ENCODE measurements at places on chromosomes 11 and 22.

GRCh38 chr11:22512457-22512856 lies 113.2 kb downstream of the FANCF start:
- no peak for DNase-seq

DNA sequence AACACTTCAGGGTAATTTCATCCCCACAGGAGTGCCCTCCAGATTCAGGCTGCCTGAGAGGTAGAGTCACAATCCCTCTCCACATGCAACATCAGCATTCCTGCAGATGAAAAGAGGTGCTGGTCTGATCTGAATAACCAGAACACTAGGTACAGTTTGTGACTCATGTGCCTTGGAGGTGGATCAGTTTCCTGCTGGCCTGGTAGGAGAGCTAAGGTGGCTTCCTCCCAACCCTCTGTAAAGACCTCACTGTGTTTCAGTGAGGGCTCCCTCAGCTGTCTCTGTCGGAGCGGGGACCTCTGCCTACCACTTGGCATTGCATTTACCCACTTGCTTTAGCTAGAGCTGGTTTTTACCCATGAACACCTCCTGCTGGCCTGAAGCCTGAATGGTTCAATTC lies 7.6 kb downstream of the OR9G1 start:
- DNase-seq, result no peak

- DNase-seq, result no peak
These were observed 41.1 kb downstream of the OSBP start for GRCh38 chr11:59574467-59574866.

DNA sequence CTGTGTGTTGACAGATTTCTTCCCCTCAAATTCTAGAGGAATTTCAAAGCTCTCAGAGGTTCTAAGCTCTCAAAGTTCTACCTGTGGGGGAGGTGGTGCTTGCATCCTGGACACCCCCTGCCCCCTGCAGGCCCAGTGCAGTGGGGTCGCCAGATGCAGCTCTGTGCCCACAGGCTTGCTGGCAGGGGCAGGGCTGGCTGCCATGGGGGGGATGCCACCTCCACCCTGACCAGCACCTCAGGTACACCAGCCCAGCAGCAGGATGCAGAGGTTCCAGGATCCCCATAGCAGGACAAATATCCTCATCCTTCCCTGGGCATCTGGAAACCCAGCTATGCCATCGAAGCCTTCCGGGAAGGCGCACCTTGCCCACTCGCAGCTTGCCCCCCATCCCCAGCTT lies 91.1 kb downstream of the BRD1 start:
- DNase-seq, result no peak

DNA sequence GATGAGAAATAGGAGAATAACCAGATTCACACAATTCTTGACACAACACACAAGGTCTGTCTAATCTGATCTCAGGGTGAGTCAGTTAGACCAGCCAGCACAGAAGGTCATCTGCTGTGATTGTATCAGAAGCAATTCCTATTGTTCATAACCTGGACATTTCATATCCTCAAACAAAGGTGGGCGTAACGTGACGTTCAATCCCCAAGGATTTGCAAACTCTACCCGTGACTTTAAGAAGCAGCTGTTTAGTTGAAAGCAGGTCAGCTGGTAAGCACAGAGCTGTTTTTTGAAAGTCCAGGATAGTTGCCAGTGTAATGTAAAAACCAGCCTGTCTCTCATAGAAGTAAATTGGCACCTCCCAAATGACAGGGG lies 385.1 kb downstream of the DCDC1 start:
- DNase-seq, result no peak

- no peak for DNase-seq
These were observed 64.7 kb upstream of the CCND1 start for GRCh38 chr11:69576069-69576782.

DNA sequence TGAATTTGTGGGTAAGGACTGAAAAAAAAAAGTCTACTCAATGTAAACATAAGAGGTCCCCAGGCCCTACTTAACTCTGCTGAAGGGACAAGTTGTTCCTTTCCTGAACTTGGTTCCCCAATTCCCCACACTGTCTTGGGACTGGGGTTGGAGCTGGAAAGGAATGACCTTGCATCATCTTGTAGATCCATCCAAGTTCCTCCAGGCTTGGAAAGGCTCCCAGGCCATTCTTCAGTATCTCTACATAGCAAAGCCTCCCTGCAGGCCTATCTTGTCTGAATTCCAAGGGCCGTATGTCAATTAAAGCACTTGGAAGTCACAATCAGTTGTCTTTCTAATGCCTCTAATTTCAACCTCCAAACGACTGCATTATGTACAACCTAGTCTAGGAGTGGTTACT lies 361.2 kb downstream of the TMEM135 start:
- no peak for DNase-seq

DNA sequence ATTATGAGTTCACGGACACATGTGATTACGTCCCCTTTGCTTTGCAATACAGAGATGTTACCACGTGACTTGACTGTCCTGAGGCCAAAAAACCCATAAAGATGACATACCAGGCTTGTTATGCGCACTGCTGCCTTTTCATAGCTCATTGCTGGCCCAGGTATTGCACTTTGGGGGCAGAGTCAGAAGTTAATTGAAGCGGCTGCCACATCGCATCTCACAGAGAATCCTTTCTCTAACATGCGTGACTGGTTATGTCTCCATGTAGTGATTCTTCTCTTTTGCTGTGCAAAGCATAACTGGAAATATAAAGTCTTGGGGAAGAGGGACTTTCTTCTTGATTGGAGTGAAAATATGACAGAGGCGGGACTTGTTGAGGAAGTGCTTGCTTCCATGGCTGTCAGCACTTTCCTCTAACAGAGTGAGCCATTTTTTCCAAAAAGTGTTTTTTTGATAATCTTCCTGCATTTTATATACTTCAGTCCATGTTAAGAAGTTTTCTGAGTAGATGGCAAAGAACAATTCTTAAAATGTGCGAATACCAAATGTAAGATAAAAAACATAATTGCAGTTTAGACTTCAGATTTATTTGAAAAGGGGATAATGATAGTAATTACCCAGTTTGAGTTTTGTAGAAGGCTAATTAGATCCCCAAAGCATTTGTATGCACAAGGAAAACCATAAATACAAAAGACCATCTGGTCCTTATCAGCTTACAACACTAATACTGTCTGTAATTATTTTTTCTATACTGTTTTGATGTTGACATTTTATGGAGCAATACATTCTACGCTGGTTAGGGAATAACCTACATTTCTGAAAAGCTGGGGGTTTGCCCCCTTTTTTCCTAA lies 324.6 kb upstream of the MTNR1B start:
- no peak for DNase-seq

DNA sequence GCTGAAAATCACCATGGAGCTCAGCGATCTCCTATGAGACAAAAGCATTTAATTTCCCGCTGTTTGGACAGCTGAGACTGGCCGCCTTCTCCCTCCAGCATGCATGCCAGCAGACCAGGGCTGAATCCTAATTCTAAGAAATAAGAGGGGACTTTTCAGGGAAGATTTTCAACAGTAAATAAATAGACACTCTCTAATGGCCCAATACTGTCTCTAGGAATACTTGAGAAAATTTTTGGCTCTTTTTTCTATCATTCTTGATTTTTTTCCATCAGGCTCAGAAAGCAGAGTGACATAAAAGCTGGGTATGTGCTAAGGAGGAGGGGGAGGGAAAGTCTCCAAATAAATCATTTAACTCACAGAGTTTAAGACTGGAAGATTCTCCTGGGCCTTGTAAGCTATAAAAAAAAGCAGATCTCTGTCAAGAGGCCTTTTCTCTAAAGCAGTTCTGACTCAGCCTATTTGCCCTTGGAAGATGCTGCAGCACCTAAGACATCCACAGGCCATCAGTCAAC lies 17.6 kb upstream of the SPON1 start:
- no peak for DNase-seq

GRCh38 chr22:24803064-24803542 lies 2.9 kb upstream of the SGSM1 start:
- no peak for DNase-seq

DNA sequence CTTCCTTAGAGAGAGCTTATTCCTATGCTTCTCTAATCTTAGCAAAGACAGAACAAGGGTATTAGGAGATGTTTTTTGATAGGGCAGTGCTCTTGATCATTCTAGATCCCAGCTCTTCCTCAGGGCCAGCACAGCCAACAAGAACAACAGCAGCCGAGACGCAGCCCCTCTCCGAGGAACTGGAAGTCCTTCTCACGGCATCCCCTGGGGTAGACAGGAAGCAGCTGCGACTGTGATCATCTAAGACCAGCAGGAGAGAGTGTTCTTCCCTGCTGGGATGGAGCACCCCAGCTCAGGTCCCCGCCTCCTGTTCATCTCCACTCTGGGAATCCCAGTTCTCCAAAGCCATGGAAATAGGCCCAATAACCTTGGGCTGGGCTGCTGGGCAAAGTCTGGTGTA lies 29.6 kb downstream of the IRAG1 start:
- DNase-seq, result no peak

DNA sequence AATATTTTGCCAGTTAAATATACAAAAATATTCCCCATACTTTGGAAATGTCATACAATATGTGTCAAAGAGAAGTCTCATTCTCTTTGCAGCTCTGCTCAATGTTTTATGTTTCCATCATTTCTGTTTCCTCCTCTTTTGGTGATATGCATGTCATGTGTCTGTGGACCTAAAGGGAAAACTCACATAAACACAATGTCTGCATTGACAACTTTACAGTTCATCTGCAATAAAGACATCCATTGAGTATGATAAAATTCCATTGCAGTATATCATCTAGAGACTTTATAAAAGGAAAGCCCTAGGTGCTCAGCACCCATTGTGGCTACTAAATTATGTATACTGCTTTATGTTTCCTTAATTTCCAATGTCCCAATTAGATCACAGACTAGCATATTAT lies 461.3 kb upstream of the FAT3 start:
- no peak for DNase-seq

DNA sequence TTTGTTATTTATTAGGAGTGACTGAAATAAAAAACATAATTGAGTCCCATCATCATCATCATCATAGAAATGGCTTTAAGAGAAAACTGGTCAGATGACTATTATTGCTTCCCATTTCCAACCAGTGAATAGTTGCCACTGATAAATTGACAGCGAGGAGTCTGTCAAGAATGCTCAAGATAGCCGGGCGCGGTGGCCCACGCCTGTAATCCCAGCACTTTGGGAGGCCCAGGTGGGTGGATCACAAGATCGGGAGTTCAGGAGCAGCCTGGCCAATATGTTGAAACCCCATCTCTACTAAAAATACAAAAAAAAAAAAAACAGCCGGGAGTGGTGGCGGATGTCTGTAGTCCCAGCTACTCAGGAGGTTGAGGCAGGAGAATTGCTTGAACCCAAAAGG lies 1.9 kb downstream of the WBP2NL start:
- DNase-seq, result no peak

DNA sequence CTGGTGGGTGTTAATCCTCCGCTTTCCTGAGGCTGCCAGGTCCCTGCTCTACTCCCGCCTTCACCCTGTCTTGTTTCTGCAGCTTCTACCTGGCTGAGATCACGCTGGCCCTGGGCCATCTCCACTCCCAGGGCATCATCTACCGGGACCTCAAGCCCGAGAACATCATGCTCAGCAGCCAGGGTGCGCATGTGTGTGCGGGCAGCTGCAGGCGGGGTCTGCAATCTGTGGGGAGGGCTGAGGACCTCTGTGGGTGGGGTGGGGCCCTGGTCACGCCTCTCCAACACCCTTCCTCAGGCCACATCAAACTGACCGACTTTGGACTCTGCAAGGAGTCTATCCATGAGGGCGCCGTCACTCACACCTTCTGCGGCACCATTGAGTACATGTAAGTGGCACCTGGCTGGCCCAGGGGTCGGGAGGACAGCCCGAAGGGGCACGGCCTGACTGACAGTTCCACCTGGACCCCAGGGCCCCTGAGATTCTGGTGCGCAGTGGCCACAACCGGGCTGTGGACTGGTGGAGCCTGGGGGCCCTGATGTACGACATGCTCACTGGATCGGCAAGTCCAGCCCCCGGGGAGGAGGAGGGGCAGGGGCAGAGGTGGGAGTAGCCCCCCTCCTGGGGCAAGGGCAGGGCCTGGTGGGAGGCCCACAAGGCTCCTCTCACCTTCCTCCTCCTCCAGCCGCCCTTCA lies 4.5 kb downstream of the RPS6KB2 start:
- DNase-seq, result no peak

DNA sequence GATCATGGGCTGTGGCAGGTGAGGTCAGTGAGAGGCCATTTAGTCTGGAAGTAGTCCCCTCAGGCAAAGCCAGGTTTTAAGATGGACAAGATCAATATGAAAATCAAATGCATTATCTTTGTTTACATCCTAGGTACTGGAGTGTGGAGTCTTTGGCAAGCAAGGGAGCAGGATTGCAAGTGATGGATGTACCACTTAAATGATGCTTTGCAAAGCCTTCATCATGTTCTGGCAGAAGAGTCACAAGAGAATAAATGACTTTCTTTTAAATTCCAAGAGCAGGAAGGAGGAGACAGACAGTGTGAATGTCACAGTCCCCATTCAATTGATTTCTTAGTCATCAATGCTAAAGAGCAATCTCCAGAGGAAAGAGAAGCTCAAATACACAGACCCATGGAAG lies 908.3 kb downstream of the FAM181B start:
- DNase-seq, result no peak

DNA sequence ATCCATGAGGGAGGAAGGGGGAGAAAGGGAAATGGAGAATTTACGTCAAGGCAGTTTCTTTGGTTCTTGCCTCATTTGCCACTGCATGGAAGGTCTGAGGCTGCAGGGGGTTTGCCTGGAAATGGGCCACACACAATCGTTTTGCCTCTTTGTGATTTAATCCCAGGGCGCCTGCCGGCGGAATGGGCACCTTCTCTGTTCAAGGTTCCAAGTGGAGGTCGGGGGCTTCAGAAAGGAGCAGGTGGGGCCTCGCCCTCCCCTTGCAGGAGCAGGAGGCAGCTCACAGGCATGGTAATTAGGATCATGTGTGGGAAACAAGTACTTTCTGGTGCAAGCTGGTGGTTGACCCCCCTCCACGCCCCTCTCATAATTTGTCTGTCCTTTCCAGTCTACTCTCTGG lies 29.9 kb downstream of the MPPED1 start:
- DNase-seq, result no peak

DNA sequence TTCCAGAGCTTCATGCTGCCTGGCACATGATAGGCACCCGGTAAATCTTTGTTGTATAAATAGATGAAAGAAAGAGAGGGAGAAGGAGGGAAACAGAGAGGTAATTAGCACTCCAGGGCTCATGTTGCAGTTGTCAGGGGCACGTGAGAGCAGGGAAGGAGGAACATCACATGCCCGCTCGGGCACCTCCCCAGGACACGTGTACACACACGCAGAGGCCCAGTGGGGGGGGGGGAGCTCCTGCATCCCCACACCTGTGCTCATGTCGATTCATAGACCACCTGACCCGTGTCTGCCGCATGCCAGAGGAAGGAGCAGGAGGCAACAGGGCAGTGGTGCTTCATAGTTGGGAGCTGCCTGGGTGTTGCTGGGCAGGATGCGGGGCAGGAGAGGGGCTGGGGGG lies 37.1 kb upstream of the NNMT start:
- DNase-seq, result no peak

Data from GOT3 (cell line).